ENCODE measurements at places on chromosomes 5 and 9.
A peak's percentile ranks its signal among the peaks of the same experiment; 100 is the strongest.

- no peak for DNase-seq
Measured at GRCh38 chr5:35939639-35940038, 1.2 kb upstream of the CAPSL start.

GRCh38 chr9:83220730-83221129 lies 157.8 kb upstream of the RASEF start:
- DNase-seq = no peak

- DNase-seq = no peak
Measured at GRCh38 chr5:43338862-43339261, 25.6 kb upstream of the HMGCS1 start.

DNA sequence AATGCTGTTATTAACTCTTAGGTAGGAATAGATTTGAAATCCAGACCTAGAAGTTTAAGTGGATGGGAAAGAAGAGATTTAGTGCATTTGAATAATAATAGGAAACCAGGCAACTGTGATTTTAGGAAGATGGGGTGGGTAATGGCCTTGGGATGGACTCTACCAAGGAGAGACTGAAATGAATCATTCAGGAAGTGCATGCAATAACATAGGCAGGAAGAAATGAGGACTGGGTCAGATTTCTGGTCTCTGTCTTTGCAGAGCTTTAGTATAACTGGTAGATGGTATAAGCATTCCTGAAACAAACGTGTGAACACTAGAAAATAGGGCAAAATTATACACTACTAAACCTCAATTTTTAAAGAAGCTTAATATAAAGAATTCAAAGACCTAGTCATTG lies 274.4 kb upstream of the CLINT1 start:
- DNase-seq = no peak

- no peak for DNase-seq
Measured at GRCh38 chr9:36080519-36080918, 43.8 kb downstream of the RECK start.

DNA sequence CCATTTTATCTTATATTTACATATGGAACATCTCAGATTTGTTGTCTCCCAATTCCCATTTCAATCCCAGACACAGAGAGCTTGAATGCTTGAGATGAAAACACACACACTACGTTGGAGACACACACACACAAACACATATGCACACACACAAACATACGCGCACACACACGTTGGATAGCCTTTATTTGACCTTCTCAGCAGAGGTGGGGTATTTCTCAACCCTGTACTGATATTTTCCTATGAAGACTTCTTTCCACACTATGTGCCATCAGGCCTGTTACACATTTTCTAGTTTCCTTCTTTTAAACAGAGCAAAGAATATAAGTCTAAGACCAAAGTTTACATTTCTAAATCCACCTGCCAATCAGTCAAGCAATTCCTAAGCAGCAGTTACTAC lies 291.0 kb downstream of the TAF11L14 start:
- DNase-seq = no peak

DNA sequence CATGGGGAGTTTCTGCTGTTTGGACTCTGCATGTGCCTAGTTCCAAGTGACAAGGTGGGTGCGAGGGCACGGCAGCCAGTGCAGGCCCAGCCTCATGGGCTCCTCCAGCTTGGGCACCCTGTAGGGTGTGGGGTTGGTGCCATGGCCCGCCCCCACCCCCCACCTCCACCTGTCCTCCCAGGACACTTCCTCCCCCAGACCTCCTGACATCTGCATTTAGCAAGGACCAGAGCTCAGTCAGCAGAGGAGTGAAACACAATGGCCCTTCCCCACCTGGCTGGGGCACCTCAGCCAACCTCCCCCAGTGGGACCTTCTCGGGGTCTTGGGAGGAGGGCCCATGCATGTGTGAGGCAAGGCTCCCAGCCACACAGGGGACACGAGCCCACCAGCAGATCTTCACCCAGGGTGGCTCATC lies 1.9 kb upstream of the NKD2 start:
- no peak for DNase-seq

- no peak for DNase-seq
Measured at GRCh38 chr9:120438836-120439546, 141.0 kb downstream of the CDK5RAP2 start.

DNA sequence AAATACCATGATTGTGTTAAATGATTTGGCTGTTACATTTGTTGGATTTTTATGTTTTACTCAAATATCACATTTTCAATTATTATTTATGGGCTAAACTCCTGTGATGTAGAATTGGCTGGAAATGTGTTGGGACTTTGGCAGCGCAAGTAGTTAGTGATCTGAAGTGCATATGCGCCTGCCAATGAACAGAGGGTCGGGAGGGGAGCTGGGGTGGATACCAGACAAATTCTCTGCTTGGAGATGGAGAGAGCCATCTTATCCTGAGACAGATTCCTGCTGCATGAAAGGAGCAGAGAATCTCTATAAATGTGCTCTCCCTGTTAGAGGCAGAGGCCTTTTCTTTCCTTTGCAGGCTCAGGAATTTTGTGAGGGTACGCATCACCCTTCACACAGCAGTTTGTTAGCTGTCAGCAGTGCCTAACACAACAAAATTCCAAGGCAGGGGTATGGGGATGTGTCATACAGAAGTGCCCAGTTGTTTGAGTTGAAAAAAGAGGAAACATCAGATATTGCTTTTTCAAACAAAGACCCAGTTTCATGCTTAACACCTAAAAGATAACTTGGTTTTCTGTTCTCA lies 489.1 kb downstream of the CSNK1G3 start:
- no peak for DNase-seq

DNA sequence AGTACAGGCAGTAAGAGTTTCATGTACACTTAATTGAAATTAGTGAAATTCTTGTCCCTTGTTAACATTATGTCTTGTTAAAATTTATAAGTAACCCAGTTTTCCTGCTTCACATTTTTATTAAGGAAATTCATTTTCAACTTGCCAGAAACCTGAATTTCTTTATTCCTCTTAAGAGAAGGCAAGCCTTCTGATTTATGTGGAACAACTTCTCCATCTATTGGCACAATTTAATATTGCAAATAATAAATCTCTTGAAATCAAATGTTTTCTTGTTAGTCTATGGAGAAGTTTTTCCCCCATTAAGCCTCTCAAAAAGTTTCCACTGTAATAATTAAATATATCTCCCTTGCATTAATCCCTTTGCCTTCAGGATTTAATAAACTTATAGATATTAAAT lies 33.8 kb upstream of the ACO1 start:
- DNase-seq = no peak

DNA sequence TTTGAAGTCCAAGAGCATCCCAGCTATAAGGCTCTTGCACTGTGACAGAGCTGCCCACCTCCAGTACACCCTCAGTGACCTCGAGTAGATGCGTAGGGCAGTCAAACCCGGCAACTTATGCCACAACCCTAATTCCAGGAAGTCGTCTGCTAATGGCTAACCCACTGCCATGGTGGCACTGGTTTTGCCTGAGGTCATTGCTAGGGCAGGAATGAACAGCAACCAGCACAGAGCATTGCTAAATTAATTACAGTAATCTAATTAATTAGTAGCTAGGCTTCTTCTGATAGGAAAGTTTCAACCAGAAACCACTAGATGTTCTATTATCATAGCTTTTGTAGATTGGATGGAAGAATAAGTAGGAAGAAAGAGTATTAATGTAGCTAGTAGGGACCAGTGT lies 122.8 kb downstream of the DPYSL3 start:
- no peak for DNase-seq

DNA sequence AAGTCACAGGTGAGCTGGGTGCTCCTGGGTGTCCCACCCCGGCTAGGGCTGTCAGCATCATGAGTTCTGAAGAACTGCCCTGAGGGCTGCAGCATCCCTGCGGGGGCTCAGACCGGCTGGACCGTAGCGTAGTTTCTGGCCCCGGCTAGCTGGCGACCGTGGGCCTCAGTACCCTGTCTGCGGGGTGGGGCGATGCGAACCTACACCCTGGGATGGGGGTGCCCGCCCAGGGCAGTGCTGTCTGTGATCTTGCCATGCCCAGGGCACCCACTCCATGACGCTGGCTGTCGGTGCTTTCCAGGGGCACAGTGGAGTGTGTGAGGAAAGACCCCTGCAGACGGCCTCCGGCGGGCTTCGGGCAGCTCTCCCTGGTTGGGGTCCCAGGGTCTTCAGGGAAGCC lies 66.5 kb upstream of the IRX4 start:
- no peak for DNase-seq

GRCh38 chr9:127539982-127540663 lies 72.0 kb upstream of the STXBP1 start:
- DNase-seq = no peak

DNA sequence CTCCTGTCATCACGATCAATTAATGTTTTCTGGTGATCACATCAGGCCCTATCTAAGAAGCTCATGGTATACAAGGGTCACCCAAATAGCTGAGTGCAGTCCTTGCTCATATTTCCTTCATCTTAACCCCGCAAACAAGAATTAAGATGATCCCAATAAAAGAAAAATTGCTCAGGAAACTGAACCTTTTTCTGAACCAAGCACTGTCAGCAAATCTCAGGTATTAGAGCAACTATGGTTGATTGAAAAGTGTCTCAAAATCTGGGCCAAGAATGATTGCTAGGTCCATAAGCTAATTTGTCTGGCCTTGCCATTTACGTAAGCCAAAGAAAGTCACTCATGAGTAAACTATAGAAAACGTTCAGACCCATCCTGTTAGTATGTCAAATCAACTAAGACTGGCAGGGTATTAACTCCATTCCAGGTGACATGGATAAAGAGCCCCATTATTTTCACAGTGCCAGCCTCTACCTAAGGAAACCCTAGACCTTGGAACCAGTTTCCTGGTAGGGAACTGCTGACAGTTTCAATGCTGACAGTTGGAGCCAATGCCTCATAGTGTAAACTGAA lies 209.3 kb downstream of the DEPDC1B start:
- DNase-seq = no peak

DNA sequence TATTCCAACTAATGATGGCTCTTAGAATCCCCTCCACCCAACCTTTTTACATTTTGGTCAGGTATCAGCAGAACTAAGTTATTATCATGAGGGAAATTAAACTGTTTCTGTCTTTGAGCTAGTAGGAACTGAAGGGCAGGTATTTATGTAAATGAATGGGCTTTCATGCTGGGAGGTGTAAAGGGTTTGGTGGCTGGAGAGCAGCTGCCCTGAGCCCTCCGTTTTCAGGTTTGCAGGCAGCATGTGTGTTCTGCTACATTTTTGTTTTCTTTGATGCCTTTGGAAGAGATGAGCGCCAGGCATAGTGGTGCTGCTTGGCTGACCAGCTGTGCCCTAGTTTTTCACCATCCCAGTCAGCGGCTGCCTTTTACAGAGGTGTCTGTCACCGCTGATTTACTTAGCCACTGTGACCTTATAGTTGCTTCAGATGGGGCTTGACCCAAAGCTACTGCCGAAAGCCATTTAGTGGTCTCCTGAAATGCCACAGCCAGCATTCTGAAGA lies 231.9 kb downstream of the MAST4 start:
- DNase-seq = no peak

DNA sequence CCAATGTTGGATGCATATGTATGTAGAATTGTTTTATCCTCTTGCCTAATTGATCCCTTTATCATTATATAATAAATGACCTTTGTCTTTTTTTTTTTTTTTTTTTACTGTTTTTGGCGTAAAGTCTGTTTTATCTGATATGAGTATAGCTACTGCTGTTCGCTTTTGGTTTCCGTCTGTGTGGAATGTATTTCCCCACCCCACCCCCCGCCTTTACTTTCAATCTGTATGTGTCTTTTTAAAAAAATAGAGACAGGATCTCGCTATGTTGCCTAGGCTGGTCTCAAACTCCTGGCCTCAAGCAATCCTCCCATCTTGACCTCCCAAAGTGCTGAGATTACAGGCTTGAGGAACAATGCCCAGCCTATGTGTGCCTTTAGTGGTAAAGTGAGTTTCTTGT lies 11.3 kb downstream of the AHRR start:
- no peak for DNase-seq

DNA sequence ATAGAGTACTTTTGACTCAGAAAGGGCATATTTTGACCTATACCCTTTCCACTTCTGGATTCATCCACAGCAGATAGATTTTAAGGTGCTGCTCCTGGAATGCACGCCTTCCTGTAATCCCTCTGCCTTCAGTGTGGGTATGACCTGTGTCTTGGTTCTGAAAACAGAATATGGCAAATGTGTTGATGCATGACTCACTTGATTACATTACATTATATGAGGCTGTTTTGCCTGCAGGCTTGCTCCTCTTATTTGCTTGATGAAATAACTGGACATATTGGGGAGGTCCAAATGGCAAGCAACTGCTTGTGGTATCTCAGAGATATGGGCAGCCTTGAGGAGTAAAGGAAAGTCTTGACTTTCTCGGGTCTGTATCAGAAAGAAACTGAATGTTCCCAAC lies 468.6 kb downstream of the CDH18 start:
- no peak for DNase-seq

- DNase-seq = no peak
Measured at GRCh38 chr9:135130207-135130976, 42.9 kb downstream of the OLFM1 start.

- no peak for DNase-seq
Measured at GRCh38 chr5:122083535-122083934, 5.5 kb upstream of the LOX start.

GRCh38 chr9:134088063-134088725 lies 20.4 kb upstream of the BRD3 start:
- DNase-seq = no peak

- no peak for DNase-seq
Measured at GRCh38 chr5:129445379-129445778, 14.7 kb upstream of the ADAMTS19 start.

DNA sequence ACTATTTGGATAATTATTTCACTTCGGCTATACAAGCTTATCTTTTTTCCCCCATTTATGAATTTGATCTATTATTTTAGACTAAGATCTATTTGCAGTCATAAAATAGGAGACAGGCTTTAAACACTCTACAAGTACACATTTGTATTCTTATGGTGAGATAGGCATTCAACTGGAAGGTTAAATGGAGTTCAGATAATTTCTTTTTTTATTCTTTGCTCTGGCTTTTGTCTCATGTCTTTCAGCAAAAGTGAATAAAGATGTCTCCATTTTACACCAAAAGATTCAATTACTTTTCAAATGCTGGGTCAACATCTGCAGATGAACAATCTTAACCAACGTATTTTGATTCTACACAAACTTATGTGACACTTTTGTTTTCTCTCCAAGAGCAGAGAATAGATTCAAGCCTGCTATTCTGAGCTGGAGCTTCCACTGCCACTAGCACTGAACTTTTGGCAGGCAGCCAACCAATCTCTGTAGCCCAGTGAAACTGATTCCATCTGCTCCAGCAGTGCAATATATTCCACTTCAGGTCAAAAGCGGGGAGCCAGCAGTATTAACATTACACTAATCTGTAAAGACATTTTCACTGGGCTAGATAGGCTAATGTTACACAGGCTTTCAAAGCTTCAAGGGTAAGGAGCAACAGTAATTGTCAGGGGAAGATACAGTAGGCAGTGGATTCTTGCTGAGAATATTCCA lies 452.0 kb upstream of the ZNF608 start:
- peak; percentile 56 for DNase-seq

DNA sequence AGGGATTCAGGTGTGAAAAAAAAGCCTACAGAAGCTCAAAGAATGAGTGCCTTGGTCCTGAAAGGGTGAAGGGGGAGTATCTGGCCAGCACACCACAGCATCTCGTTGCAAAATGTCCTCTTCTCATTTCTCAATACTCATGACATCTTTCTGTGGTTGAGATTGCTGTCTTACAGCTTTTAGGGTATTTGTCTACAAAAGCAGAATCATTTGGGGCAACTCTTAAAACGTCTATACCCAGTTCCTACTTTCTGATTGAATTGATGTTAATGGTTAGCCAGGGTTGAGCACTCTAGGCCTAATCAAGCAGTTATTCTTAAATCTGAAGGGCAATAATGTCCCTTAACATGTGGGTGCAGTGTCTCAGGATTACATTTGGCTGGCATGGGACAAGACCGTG lies 21.2 kb upstream of the PCSK5 start:
- no peak for DNase-seq

GRCh38 chr9:20526500-20527319 lies 95.6 kb downstream of the MLLT3 start:
- DNase-seq = peak; percentile 4
